Stimulated activated CD8-positive, alpha-beta memory T cell treated with anti-CD3 and anti-CD28 coated beads, Interleukin-15, amount 100 ng/mL, for 4 hours (primary cell): ENCODE measurements at places on chromosomes 16 and 17.

GRCh38 chr17:79838522-79839274 is 542 bp downstream of the CBX4 start:
- DNase-seq = no peak

- DNase-seq = no peak
Observed at GRCh38 chr17:82436601-82437324, 13.8 kb downstream of the CYBC1 start.

DNA sequence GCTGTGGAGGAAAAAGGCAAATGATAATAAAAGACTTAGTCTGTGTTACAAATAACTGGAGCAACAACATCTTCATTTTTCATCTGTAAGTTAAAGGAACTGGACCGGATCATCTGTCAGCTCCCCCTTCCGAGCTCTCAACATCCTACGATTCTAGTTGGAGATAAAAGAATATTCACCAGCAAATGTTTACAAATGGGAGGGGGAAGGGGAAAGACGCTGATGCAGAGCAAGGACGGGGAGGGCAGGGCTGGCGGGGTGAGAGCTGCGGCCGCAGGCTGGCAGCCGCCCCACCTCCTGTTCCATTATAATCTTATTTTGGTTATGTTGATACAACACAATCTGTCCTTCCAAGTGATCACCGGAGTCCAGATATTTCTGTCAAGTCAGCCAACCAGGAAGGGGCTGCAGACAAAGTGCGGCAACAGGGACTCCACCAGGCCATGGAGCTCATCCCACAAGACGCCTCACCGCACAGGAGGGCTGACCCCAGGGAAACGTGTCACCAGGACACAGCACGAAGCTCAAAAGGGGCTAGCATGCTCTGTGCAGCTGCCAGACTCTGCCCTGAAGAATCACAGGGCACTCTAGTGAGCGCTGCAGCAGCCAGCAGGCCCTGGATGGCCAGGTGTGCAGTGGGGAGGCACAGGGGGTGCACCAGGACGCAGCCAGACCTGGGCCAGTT is 19.7 kb downstream of the FBXO31 start:
- no peak for DNase-seq

DNA sequence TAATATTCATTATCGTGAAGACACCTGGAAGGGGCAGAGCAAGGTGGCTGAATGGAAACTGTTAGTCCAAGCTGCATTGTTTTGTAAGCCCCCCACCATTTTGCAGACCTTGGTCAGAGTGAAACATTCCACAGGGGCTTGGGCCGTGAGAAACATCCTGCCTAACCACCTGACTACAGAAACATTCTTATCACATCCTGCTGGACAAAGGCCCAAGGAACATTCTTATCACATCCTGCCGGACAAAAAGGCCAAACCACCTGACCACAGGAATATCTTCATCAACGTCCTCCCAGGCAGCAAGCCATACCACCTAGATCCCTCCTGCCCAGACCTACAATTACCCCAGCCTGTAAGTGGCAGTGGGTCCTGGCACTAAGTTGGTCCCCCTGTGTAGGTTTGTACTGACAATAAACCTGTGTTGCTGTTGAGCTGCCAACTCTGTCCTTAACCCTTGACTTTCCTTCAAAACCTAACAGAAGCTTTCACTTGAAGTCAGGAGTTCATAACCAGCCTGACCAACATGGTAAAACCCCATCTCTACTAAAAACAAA is 19.6 kb downstream of the ATF7IP2 start:
- no peak for DNase-seq

GRCh38 chr17:63395075-63395805 is 50.9 kb downstream of the CYB561 start:
- no peak for DNase-seq

DNA sequence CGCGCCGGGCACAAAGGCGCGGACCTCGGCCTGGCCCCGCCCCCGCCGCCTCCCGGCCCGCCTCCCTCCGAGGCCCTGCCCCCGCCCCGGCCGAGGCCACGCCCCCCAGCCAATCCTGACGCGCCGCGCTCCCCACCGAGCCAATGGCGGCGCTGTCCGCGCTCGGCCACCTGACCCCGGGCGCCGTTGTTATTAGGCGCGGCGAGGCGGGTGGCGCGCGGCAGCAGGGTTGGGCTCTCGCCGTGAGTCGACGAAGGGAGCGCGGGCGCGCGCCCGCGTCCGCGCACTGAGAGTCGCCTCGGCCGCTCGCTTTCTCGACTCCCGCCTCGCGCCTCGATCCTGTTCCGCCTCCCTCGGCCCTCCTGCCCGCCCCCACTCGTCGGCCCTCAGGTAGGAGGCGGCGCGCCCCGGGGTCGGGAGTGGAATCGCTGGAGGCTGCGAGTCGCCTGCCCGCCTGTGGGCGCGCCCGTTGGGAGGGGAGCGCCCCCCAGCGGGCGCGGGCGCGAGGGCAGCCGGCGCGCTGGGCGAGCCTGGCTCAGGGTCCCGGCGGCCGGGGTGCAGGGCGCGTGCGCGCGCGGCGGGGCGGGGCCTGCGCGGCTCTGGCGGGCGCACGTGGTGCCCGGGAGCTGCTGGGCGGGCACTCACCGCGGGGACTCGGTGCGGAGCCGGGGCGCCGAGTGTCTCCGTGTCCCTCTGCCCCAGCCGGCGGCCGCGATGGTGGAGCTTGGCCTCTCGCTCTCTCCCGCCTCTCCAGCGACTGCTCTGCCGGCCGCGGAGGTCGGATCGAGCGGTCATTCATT is 405 bp upstream of the CBLN1 start:
- no peak for DNase-seq

- DNase-seq = no peak
Observed at GRCh38 chr16:79408355-79408754, 192.2 kb downstream of the MAF start.

DNA sequence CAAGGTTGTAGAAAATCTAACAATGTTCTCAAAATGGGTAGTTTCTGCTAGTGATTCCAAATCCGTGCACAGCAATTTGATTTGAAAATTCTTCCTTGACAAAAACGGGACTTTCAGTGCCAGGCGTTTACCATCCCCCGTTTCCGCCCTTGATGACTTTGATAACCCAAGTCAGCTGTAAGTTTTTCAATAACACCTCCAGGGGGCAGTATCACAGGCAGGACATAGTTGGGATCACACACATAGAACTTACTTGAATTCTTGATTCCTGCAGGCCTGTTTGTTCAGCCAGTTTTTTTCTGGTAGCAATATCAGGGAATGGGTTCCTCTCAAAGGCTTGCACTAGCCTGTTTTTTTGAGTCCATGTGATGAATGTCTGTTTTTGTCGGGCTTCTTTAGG is 5.6 kb downstream of the DUXB start:
- DNase-seq = no peak

GRCh38 chr16:81547194-81547938 is 102.8 kb downstream of the CMIP start:
- no peak for DNase-seq

GRCh38 chr16:86343027-86343795 is 167.1 kb upstream of the FOXF1 start:
- DNase-seq = no peak

DNA sequence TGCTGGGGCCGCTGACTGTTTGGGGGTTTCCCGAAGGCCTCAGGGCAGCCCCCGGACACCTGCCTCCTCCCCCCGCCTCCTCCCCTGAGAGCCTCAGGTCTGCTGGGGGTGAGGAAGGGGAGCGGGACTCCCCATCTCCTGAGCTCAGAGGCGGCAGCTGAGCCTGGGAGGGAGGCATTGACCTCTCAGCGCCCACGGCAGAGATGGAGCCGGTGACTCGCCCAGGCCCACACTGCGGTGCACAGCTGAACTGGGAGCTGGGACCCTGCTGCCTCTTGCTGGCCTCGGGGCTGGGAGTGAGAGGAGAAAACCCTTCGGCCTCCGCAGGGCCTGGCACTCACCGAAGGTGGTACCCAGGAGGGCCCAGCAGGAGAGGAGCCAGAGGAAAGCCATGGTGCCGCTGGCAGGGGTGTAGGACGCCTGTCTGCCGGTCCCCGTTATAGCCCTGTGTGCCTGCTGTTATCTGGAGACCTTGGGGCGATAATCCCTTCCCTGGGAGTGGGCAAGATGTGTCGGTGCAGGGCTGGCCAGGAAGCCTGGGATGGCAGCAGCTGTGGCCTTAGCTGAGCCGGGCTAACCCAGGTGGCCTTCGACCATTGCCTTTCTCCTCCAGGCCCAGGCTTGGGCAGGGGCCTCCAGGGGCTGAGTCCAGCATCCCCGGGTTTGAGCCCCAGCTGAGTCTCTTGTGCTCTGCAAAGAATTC is at the start of gene CTRB2:
Gene CTRB2 (minus strand): TSS at position 413 of the 703 bp plus-strand sequence. CDS start 20 bp downstream, at position 393.
- no peak for DNase-seq

- DNase-seq = no peak
Observed at GRCh38 chr16:56198006-56198754, 6.9 kb downstream of the GNAO1 start.

GRCh38 chr16:57753448-57754353 is 18.1 kb downstream of the KATNB1 start:
- no peak for DNase-seq

GRCh38 chr17:43994272-43995149 is 9.9 kb upstream of the NAGS start:
- DNase-seq = no peak

DNA sequence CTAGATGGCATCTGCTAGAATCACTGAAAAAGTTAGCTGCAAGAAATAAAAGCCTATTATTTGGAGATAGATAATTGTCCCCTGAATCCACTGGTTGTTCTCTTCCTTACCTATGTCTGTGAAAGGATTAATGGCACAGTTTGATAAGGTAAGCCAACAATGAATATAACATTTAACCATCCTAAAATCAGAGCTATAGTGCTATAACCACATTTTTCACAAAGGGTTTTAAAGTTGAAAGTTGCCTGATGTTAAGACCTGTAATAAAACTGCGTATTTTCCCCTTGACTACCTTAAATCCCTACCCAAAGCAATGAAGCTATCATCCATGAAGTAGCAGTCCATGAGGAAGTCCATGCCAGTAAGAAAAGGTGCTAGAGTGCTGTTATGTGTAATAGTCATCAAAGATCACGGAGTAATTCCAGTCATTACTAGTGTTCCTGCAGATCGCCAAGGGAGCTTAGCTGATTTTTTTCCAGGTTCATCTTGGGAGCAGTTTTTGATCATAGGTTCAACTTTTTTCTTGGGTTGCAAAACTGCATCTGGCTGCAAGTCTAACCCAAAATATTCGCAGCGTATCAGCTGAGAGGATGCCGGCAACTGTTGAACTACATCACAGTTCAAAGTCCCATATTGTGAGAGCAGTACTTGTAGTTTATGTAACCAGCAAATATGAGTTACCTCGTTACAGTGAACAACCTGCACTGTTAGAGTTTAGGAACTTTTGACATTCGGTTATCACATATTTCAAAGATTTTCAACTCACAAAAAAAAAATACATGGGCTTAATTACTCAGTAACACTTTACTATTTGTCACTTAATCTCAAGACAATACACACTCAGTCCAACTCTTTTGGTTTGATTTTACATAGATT is 18.2 kb upstream of the RSL1D1 start:
- DNase-seq = no peak

DNA sequence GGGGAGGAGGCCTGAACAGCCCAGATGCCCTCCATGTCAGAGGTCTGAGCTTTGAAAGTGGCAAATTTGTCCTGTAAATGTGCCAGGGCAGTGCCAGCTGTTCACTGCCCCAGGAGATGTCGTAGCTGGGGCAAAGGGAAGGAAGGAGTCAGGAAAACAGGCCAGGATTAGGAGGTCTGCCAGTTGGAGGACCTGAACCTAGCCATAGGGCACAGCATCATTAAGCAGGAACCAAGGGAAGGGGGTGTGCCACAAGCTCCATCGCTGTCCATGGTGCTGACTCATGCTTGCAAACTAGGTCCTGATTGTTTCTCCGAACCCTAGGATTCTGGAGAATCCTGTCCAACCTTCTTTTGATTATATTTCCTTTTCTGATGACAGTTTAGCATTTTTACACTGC is 124.2 kb downstream of the TMEM132E start:
- DNase-seq = no peak

DNA sequence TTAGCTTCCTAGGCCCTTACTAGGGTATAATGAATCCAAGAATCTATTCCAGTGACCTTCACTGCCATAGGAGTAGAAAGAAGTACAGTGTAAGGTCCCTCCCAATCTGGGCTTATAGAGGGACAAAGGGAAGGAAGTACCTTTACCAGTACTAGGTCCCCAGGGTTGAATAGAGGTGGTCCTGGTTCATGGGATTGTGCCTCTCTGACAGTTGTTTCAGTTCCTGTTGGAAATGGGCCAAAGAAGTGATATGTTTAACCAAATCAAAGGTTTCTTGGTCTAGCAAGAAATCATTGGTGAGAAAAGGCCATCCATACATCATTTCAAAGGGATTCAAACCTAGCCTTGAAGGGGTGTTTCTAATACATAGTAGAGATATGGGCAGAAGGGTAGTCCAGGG is 16.0 kb upstream of the ZNHIT3 start:
- DNase-seq = no peak

DNA sequence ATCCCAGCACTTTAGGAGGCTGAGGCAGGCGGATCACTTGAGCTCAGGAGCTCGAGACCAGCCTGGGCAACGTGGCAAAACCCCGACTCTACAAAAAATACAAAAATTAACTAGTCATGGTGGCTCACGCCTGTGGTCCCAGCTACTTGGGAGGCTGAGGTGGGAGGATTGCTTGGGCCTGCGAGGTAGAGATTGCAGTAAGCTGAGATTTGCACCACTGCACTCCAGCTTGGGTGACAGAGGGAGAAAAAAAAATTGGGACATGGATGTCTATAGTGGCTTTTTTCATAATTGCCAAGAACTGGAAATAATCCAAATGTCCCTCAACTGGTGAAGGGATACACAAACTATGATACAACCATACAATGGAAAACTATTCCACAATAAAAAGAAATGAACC is 28.6 kb downstream of the OSBPL7 start:
- no peak for DNase-seq

GRCh38 chr16:62135446-62135845 is 99.2 kb upstream of the CDH8 start:
- DNase-seq = no peak

DNA sequence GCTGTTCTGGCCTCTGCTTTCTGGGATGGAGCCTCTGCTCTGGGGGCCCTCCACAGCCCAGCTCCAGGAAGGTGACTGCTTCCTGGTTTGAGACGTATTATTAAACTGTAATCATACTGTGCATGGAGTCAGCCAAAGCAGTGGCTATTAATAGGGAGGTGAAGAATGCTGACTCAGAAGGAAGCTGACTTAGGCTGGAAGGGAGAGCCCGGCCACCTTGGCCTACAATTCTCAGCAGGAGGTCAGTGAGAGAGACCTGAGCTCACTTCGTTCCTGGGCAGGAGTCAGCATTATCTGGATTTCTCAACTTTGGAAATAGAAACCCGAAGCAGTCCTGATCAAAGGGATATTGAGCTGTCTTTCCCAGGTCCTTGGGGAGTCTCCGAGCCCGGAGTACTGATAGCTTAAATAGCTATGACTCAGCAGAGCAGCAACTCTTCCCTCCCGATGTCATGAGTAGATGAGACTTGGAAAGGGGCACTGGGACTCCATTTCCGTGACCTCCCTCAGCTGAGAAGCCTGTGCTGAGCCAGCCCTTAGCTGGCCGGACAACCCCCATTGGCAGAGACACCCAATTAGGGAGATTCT is 91.8 kb downstream of the YPEL2 start:
- DNase-seq = no peak

- no peak for DNase-seq
Observed at GRCh38 chr16:69787883-69788282, 25.8 kb downstream of the WWP2 start.

GRCh38 chr16:4315186-4316107 is at the start of gene GLIS2:
GLIS2 (plus strand) TSS chr16:4316067; CDS start chr16:4332281, 16,214 bp downstream.
- peak; percentile 26 for DNase-seq
